ENCODE measurements at places on chromosomes 7 and 10. TPM values are rescaled to one million over a fixed set of nuclear protein-coding genes. Genes with fewer than 3 reads are reported as not detected.

The SEMA3C gene
- 232 TPM for total RNA-seq

DNA sequence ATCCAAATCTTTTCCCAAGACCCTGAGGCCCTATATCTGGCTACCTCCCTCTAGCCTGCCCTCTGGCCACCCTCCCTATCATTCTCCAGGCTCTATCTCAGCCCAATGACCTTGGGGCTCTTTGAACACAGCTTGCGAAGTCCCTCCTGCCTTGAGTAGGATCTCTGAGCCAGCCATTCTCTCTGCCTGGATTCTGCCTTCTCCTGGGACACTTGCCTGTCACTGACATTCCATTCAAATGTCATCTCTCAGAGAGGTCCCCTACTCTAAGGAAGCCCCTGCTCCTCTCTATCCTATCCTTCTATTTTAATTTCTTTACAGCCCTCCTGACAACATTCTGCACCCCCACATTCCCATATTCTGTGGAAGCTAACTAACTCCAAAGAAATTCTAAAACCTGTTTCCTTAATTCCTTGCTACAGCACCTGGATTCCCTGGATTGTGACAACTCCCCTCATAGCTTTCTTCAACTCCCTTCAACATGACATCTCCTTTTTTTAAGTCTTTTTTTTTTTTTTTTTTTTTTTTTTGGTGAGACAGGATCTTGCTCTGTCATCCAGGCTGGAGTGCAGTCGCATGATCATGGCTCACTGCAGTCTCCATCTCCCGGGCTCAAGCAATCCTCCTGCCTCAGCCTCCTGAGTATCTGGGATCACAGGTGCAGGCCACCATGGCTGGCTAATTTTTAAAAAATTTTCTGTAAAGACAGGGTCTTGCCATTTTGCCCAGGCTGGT, 81.0 kb upstream of the ASAH2 start:
- DNase-seq: no peak
- no peak overlapping the region for H3K4me3 ChIP-seq
- H3K4me1 ChIP-seq: no peaks in the 10 kb centered on the region
- no peak overlapping the region for H3K27ac ChIP-seq

The CYP2W1 gene
- total RNA-seq: 0.74 TPM

The RSPH10B gene
- 0.26 TPM for total RNA-seq

DNA sequence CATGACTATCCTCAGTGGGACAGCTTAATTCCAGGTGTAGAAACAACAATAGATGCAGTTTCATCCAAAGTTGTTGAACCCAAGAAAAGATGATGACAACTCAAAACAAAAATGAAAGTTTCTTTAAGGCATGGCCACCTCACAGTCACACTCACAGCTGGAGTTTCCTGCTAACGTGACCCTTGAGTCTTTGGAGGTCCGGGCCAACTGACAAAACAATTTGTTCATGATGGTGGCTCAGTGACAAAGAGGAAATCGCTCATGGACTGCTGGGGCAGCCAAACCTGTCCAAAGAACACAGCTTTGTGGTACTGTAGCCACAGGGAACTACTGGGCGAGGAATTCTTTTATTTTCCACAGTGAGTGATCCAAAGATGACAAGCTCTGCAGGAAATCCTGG, 96.0 kb upstream of the JCAD start:
- no peaks in the 10 kb centered on the region for H3K4me1 ChIP-seq
- H3K4me3 ChIP-seq: no peak overlapping the region
- no peak for DNase-seq
- no peak overlapping the region for H3K27ac ChIP-seq

The ANKRD7 gene
- 1.0 TPM for total RNA-seq

- no peak for DNase-seq
- no peak overlapping the region for H3K4me3 ChIP-seq
- H3K27ac ChIP-seq: no peak overlapping the region
- no peaks in the 10 kb centered on the region for H3K27me3 ChIP-seq
- no peaks in the 10 kb centered on the region for H3K36me3 ChIP-seq
Observed at GRCh38 chr10:24925799-24926198, 26.6 kb downstream of the PRTFDC1 start.

The DPP6 gene
- not detected for total RNA-seq

- no peaks in the 10 kb centered on the region for H3K27me3 ChIP-seq
- no peak overlapping the region for H3K27ac ChIP-seq
- H3K4me1 ChIP-seq: no peaks in the 10 kb centered on the region
- no peak overlapping the region for H3K4me3 ChIP-seq
- DNase-seq: no peak
Observed at GRCh38 chr10:10564081-10564794, 453.4 kb upstream of the CELF2 start.

DNA sequence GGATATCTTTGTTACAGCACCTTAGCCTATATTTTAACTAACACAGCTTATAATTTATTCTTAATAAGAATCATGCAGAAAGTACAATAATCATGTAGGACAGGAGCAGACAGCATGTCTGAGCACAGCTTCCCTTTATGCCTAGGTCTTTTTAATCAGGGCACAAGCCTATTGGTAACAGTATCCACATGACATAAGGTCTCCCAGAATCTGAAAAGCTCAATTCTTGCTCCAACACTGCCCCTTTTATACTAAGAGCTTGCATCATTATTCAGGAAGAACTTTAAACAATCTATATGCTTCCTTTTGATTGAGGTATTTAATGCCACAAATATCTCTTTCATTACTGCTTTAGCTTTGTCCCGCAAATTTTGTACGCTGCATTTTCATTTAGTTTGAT, 31.6 kb downstream of the IL6 start:
- H3K27ac ChIP-seq: no peak overlapping the region
- H3K4me3 ChIP-seq: no peak overlapping the region
- H3K36me3 ChIP-seq: no peaks in the 10 kb centered on the region
- no peaks in the 10 kb centered on the region for H3K4me1 ChIP-seq
- no peak for DNase-seq

- no peak overlapping the region for H3K27ac ChIP-seq
- H3K4me1 ChIP-seq: no peaks in the 10 kb centered on the region
Observed at GRCh38 chr7:30468791-30469190, 9.8 kb downstream of the NOD1 start.

DNA sequence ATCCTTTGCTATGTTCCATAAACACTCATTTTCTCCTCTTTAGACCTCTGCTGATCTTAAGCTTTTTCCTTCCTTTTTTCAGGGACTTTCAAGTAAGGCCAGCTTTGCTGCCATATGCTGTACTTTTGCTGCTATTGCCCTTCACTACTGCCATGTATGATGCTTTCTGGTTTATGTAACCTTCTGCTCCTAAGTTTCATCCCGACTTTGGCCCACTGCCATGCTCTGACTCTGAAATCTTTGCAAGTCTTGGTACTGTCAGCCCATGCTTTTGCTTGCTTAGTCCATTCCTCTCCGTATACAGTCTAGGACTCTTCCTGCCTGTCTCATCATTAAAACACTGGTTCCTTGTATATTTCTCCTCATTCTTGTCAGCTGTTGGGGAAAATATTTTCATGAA, 152.4 kb downstream of the RNF133 start:
- H3K4me3 ChIP-seq: no peak overlapping the region
- no peaks in the 10 kb centered on the region for H3K4me1 ChIP-seq
- no peak overlapping the region for H3K27ac ChIP-seq
- no peaks in the 10 kb centered on the region for H3K36me3 ChIP-seq
- DNase-seq: no peak

DNA sequence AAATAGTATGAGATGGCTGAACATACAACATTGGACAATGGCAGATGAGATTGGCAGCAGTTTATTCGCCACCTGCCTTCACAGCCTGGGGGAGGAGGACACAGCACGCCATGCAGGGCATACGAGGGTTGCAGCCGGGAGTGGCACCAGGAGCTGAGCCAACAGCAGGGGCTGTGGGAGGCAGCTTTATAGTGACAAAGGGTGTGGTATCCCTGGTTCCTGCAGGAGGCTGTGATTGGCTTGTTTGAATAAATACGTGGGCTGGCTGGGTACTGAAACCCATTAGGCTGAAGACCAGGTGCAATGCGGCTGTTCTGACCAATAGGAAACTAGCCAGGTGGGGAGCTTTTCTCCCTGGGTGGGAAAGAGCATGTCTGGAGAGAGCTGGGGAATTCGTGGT, 68.9 kb upstream of the LEP start:
- H3K27ac ChIP-seq: no peak overlapping the region
- H3K4me3 ChIP-seq: no peak overlapping the region
- H3K36me3 ChIP-seq: no peaks in the 10 kb centered on the region
- DNase-seq: no peak
- peaks cover 11% of the 10 kb centered on the region for H3K27me3 ChIP-seq

DNA sequence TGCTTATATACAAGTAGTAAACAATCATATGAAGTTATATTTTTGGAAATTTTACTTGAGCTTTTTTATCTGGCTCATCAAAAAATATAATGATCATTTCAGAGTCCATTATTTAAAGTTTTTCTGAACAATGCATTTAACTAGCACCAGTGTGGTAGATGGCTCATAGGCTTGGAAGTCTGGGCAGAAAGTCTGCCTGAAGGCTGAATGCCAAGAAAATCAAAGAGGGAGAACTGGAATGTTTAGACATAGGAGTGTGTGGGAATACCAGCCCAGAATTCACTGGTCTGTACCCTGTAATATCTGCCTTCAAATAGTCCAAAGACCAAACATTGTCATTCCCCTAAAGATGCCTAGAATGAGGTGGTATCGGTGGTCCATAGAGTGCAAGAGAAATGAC, 40.3 kb upstream of the ANK3 start:
- no peak overlapping the region for H3K27ac ChIP-seq
- H3K4me1 ChIP-seq: no peaks in the 10 kb centered on the region
- no peak overlapping the region for H3K4me3 ChIP-seq
- peaks cover 5% of the 10 kb centered on the region for H3K27me3 ChIP-seq
- no peaks in the 10 kb centered on the region for H3K36me3 ChIP-seq

GRCh38 chr10:110509560-110509959, 11.9 kb downstream of the DUSP5 start:
- H3K4me1 ChIP-seq: peaks cover 4% of the 10 kb centered on the region
- H3K4me3 ChIP-seq: no peak overlapping the region

The RAMP3 gene
- 0.13 TPM for total RNA-seq

GRCh38 chr10:71776481-71776925, 3.2 kb upstream of the VSIR start:
- H3K4me1 ChIP-seq: peaks cover 30% of the 10 kb centered on the region
- no peaks in the 10 kb centered on the region for H3K27me3 ChIP-seq
- no peak overlapping the region for H3K27ac ChIP-seq
- H3K4me3 ChIP-seq: no peak overlapping the region
- H3K36me3 ChIP-seq: no peaks in the 10 kb centered on the region

GRCh38 chr7:31120800-31121513, 68.8 kb downstream of the ADCYAP1R1 start:
- no peaks in the 10 kb centered on the region for H3K4me1 ChIP-seq
- DNase-seq: no peak
- no peak overlapping the region for H3K27ac ChIP-seq
- H3K4me3 ChIP-seq: no peak overlapping the region
- peaks cover 28% of the 10 kb centered on the region for H3K27me3 ChIP-seq

DNA sequence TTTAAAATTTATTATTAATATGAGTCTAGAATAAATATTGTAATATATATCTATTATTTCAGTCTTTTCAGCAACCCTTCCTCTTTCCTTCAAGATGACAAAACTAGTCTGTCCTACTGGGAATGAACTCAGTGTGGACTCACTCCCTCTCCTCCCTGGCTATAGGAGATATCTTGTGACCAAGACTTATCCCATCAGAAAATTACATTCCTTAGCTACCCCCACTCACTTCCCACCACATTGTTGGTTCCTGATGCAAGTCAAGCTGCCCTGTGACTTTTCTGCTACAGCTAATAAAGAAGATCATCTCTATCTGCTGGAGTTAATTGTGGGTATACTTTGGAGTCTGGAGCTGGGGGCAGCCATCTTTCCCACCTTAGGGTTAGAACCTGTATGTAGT, 28.0 kb upstream of the MCU start:
- no peak overlapping the region for H3K4me3 ChIP-seq
- no peaks in the 10 kb centered on the region for H3K4me1 ChIP-seq
- no peak for DNase-seq
- no peaks in the 10 kb centered on the region for H3K27me3 ChIP-seq

Measured in Panc1 (cell line).